ENCODE measurements at places on chromosomes 12 and 14. TPM values are rescaled to one million over a fixed set of nuclear protein-coding genes. Genes with fewer than 3 reads are reported as not detected.

DNA sequence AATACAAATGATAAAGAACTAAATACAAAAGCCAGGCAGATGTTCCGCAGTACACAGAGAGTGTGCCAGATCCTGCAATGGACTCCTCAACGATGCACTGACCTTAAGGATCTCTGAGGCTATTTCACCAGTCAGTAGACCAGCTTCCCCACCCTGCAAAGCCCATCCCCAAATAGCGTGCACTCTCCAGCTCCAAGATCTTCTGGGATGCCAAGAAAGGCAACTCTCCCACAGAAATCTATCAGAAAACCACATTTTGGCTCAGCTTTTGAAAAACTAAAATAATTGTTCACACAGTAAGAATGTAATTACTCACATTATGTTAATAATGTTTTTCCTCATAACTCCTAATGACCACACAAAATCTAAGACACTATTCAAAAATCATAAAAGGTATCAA, 90.4 kb downstream of the PPP2R5E start:
- DNase-seq = no peak

- no peak for DNase-seq
Measured at GRCh38 chr12:94372461-94372860, 87.2 kb downstream of the CEP83 start.

KRT75 gene
- polyA plus RNA-seq = 0.01 TPM

SLCO1A2 gene
- not detected for polyA plus RNA-seq

GPR84 gene
- polyA plus RNA-seq = not detected

GRCh38 chr14:38593476-38593875, 337.6 kb upstream of the CLEC14A start:
- no peak for DNase-seq
